ENCODE measurements at places on chromosomes 13 and 19.

DNA sequence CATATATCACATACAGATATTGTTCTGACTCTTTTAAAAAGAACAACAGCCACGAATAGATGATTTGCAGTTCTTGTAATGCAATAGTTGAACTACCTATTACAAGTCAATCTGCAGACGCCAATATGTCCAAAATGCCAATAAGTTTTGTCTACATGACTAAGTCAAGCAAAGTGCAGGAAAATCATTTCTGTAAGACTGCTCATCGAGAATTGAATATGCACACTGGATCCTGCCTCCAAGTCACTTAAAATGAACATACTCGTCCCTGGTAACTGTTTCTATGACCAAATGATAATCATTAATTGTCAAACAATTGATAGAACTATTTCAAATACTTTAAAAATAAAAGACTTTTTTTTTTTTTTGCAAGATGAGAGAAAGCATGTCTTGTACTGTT lies 375.6 kb downstream of the ITGBL1 start:
- no peak for DNase-seq

DNA sequence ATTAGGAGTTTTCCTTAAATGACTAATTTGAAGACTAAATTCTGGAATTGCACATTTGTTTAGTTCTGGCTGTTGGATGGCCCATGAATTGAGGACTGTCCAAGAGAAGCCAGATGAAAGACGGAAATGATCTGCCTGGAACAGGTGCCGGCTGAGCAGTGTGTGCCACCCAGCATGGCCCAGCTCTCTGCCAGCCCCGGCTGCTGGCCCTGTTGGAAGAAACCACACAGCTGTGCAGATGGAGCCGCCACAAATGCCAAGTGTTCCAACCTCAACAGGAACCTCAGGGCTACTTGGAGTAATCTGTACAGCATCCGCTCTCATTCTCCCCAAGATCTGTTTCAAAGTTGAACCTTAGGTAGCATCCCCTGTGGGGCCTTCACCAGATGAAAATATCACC lies 67.0 kb upstream of the STARD13 start:
- no peak for DNase-seq

DNA sequence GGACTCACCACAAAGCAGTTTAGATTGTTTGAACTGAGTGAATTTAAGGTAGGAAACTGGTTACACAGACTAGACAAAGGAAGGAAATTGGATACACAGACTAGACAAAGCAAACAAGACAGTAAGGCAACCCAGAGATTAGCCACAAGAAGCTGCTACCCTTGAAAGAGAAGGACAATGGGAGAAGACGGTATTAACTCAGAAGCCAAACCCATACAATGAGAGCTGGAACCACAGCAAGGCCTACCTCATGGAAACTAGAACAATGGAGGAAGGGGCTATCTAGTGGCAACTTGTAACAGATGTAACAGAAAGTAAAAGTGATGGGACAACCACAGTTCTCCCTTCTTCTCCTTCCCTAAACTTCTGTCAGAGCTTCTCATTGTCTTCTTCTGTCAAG lies 410.9 kb upstream of the SPRY2 start:
- no peak for DNase-seq

DNA sequence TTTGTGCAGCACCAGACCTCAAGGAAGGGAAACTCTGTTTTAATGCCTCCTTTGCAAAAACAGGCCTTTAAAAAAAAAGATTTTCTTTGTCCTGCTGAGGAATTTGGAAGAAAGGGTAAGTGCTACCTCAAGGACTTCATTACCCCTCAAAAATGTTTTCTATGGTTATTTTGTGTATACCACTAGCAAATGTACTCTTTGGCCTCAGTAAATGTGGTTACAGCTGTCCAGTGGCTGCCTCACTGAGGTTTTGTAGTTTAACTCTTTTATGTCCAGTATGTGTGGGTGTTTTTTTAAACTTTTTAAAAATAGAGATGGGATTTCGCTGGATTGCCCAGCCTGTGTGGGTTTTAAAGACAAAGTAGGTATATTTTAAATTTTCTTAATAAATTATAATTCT lies 42.2 kb upstream of the TSC22D1 start:
- DNase-seq: no peak

DNA sequence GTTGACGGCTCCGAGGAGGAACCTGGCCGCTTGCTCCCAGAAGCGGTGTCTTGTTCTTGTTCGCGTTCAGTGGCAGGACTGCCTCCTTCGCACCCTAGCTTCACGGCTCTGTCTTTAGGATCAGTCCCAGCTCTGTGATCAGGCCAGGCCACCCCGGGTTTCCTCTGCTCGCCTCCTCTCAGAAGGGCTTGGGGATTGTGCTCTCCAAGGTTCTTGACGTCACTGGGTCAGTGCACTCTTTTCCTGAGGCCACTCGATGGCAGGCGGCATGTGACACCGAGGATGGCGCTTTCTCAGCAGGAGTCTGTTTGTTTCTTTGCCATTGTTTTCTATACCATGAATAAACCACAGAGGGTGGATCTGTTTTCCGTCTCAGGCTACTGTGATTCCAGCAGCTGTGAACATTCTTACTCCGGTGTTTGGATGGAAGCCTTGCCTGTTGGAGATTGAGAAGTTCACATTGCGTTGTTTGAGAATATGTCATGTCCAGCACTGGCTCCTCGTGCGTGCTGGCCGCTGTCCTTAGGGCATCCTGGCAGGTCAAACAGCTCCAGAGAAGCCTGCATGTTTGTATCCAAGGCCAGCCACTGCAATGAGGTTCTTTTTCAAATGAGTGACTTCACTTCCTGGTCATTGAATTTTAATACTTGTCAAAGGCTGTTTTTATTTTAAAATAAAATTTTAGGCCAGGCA lies 44.5 kb downstream of the SLC7A9 start:
- no peak for DNase-seq

DNA sequence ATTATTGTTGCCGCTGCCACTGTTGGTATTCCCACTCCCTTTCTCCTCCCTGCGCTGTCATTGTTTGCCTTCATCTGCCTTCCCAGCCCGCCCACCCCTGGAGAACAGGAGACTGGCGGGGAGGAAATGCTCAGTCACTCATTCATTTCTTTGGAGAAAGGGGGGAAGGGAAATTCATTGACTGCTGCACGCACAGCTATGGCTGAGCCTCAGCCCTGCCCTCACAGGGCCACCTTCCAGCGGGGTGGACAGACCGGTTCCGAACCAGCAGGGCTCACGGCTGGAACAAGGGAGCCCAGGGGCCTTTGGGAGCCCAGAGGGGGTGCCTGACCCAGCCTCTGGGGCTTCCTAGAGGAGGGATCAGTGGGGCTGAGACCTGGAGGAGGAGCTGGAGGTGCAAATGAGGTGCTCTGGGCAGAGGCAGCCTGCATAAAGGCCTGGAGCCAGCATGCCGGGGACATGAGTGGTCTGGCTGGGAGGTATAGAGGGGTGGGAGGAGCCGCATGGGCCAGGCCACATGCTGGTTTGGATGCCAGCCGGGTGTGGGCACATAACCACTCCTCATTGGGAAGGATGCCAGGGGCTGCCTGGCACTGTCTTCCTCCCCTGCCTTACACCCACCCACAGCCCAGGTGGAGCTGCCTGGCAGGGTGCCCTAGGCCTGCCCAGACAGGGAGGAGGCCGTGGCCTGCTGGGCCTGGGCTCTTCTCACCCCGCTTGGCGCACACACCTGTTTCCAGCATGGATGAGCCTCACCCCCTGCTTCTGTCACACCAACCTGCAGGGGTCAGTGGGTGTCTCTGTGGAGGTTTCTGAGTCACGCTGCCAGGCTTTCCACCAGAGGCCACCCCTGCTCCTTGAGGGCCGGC lies 26.8 kb downstream of the PPP5C start:
- DNase-seq: peak; percentile 96

DNA sequence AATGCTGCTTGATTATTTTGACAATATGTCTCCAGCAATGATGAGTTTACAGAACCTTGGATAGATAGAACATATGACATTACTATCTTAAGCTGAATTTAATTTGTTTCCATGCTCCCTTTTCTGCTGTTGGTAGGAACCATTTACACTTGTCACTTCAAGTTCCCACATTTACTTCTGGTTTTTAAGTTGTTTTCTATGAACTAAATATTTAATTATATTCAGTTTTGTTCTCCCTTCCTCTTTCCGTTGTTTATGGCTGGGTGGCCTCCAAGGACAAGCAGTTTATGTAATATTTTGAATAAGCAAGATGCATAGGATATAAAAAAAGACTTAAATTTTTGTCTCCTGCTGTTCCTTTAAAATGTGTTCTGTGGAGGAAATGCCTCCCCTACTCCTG lies 860.6 kb downstream of the GPC5 start:
- DNase-seq: no peak

DNA sequence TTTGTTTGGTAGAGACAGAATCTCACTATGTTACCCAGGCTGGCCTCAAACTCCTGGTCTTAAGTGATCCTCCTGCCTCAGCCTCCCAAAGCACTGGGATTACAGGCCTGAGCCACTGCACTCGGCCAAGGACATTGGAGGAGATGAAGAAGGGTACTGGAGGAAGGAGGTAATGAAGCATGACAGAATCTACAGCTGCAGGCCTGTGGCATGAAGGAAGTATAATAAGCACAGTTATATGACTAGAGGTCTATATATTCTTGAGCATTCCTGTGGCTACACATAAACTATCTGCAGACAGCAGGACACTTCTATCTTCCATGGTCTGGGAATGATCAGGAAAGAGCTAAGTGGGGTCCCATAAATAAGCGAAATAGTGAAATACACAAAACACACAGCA lies 18.2 kb downstream of the ZNF565 start:
- DNase-seq: no peak

DNA sequence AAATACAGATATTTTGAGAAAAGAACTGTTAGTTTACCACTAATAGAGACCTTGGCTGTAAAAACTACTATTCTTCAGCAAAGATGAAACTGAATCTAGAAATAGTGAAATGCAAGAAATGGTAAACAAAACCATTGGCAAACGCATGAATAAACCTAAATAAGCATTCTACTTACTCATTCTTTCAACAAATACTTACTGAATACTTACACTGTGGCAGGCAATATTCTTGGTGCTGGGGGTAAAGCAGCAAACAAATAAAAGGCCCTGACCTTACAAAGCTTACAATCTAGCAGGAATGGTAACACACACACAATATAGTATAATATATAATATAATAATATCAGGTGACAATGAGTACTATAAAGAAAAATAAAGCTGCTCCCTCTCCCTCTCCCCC lies 38.7 kb downstream of the KATNAL1 start:
- no peak for DNase-seq

DNA sequence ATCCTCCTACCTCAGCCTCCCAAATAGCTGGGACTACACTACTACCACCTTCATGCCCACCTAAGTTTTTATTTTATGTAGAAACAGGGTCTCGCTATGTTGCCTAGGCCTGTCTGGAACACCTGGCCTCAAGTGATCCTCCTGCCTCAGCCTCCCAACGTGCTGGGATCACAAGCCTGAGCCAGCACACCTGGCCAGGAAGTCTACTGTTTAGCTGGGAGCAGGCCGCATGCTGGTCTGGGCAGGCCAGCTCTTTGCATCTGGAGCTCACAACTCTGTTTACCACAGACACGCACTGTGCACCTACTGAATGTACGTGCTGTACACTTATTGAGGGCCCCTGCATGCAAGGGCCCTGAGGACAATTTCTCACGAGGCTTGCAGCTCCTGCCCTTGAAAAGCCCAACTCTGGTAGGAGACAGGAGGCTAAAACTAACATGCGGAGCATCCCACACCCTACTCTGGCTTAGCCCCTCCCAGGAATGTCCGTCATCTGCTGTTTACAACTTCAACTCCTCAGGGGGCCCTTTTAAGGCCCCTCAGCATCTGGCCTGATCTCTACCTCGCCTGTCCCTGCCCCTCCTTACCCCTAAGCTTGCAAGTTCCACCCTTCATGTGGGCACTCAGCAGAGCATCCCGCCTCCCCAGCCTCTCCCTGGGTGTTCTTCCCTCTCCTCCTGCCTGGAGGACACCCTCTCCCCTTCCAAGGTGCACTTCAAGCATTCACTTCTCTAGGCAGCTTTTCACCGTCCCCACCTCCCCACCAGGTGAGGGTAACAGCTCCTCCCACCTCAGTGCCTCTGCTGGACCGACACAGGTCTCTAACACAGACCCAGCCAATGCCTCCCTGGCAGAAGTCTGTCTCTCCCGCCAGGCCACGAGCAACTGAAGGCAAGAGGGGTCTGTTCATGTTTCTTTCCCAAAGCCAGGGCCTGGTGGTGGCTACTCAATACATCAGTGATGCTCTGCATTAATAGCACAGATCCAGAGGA lies 114.2 kb upstream of the UQCRFS1 start:
- no peak for DNase-seq

GRCh38 chr19:52048555-52049501 lies at the start of gene ZNF432:
Gene ZNF432, minus strand, starts transcription at chr19:52048838. Its CDS starts 1,970 bp downstream, at chr19:52046868.
- peak; percentile 28 for DNase-seq

GRCh38 chr19:2164020-2164998 lies 576 bp downstream of the DOT1L start:
- DNase-seq: no peak

DNA sequence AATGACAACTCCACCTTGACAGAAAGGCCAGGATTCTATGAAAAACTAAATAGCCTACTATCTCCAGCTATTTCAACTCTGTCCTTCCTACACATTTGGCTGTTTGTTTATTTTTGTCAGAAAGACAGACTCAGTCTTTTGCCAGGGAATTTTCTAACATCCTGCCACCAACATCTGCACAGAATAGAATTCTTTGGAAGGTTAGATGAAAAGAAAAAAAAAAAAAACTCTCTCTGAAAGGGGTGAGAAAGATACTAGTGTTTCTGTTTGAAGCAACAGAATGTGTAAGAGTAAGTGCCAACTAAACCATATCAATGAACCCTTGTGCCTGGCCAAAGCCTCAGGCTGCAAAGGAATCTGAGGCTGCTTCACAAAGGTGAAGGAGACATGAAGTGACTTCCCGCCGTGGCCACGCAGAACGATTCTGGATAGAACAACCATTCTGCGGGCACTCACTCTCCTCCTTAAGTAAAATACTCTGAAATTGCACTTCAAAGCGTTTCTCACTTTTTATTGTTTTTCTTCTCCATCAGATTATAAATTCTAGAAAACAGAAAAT lies 498.2 kb downstream of the IRS2 start:
- DNase-seq: no peak

DNA sequence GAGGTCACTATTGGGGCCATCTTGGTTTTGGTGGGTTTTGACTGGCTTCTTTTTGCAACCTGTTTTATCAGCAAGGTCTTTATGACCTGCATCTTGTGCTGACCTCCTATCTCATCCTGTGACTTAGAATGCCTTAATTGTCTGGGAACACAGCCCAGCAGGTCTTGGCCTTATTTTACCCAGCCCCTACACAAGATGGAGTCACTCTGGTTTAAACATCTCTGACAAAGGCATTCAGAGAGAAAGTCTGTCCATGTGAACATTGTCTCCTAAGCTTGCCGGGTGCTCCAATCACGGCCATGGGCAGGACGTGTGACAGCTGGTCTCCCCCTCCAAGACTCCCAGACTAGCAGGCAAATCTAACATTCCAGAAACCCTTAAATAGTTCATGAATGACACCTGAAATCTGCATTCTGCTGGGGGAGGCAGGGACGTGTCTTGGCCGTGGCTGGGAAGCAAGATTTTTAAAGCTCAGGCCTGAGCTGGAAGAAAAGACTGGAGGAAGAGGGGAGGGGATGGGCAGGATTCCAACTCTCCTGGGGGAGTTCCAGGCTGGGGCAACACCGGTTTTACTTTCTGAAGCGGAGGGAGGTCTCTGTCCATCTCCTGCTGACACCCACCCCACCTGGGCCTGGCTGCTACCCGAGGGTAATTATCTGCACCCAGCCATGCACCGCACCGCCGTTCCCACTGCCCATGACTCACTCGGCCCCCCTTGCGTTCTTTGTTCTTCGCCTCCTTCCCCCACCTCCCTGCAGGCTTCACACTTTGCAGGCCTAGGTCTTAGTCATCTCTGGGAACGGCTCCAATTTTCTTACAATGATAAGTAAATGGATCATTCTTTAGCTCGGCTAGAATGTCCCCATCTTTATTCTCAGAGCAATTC lies 11.6 kb upstream of the OR1M1 start:
- DNase-seq: no peak

GRCh38 chr13:95813139-95813538 lies 136.2 kb downstream of the DNAJC3 start:
- DNase-seq: no peak

All from NCI-H2081 (cell line).